ENCODE measurements at places on chromosomes 4 and X.
A peak's percentile ranks its signal among the peaks of the same experiment; 100 is the strongest.

DNA sequence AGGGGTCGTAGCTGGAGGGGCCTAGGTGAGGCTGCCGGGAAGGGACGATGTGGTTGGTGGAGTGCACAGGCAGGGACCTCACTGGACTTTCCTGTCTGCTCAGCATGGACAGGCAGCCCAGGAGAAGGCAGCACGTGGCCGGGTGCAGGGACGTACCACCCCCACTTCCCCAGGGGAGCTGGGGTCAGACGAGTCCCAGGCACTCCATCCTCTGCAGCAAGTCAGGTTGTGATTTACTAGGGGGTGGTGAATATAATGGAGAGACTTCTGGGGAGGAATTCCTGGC, 1.5 kb upstream of the CTBP1 start:
- DNase-seq, result no peak

GRCh38 chr4:7910952-7911578, 28.6 kb downstream of the AFAP1 start:
- DNase-seq, result no peak

GRCh38 chr4:123209436-123209835, 187.2 kb upstream of the SPRY1 start:
- DNase-seq, result no peak

DNA sequence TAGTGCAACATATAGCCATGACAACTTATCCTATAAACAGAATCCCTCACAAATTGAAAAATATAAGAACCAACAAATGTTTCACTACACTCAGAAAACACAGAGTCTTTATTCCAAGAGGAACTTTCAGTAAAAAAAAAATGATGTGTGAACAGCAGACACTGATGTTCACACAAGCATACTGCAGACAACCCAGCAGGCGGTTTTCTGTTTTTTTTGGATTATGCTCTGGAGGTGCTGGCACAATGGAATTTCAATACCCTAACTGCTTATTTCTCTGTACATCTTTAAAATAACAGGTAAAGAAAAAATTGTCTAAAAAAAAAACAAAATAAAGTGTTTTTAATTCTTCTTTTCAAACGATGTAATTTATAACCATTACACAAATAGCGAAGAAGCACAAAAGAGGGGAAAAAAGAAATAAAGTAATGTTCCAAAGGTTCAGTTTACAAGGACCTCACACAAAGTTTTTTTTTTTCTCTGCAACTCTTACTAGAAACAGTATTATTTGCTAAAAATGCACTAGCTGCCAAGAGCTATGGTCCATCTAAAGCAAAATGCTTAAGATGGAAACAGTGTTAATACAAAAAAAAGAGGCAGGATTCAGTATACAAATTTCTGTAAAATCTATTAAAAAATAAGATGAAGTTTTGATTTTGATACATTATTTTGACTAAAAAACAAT, 55.3 kb downstream of the ANAPC10 start:
- DNase-seq, result no peak

DNA sequence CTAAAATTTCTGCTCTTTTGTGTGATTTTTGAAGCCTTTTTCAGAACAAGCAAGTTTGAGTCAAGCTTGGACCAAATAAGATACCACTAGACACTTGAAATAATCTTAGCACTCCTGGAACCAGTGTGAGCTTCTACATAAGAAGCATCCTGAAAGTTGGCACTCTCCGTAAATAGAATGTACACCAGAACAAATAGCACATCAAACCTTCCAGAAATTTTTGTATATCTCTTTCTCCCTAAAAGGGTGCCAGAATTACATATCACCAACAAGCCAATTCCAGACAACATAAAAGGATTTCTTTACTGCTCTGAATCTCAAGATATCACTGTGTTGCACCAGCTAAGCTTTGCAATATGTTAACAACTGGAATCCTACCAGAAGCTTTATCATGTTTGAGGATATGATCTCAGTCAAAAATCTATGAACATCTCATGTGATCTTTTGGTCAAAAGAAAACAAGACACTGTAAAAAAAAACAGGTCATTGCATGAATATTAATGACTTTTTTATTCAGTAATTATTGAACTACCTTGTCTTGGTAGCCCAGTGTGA, 117.2 kb downstream of the PRSS12 start:
- DNase-seq, result no peak

DNA sequence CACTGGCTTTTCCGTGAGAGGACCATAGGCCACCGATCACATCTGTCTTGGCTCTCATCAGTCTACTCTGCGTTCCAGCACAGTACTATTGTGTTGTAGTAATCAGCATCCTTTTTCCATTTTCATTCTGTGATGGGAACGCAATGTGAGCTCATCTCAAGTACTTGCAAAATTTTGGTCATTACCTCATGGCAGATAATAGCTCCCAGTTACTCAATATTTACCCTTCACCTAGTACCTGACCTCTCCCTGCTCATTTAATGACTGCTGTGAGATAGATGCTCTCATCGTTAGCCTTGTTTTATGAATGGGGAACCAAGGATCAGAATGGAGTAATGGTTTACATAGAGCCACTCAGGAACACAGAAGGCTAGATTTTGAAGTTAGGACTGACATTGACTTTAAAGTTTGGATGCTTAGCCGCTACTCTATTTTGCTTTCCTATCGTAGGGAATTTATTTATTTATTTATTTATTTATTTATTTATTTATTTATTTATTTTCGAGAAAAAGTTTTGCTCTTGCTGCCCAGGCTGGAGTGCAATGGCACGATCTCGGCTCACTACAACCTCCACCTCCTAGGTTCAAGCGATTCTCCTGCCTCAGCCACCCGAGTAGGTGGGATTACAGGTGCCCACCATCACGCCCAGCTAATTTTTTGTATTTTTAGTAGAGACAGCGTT, 6.5 kb upstream of the GPR101 start:
- no peak for DNase-seq

- no peak for DNase-seq
Observed at GRCh38 chr4:181687116-181687515, 556.1 kb upstream of the TENM3 start.

DNA sequence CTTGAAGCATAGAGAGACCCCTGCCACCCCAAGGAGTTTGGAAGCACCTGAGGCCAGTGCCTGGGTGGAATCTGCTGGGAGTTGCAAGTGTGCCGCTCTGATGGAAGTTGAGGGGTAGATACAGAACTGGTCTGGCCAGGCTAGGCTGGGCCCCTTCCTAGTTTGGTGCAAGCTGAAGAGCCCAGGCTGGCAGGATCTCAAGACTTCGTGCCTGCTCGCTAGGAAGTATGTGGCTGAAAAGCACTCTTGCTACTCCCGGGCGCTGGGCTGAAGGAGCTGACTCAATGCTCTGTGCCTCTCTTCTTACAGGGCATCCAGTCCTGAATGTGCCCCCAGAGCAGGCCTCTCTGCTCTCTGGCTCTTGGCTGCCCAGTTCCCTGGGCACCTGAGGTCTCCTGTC, 51.7 kb upstream of the PJA1 start:
- no peak for DNase-seq

DNA sequence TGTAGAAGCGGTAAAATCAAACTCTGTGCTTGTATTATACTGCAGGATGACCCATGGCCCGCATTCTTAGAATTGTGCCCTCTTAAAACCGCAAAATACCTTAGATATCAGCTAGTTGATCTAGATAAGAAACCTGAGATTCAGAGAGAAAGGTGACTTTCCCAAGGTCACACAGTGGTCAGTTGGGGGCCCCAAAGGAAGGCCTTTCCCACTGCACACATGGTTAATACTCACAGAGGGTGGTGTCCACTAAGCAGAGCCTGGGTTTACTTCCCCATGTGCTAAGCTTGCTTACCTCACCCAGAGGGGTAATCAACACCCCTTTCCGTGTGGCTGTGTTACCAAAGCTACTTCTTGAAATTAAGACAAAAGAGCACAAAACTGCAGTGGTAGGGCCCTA, 66.3 kb downstream of the RBM47 start:
- DNase-seq, result no peak

DNA sequence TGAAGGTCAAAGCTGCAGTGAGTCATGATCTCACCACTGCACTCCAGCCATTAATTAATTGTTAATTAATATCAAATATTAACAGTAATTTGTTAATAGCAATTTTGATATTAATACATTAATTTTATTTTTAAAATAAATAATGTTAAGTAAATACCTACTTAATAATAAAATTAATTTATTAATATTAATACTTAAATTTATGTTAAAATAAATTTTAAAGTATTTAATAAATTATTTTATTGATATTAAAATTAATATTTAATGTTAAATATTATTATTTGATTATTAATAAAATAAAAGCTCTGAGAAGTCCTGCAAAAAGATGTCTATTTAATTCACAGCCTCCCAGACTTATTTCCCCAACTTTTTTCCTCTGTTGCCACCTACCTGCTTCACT, 25.1 kb upstream of the TRIM2 start:
- no peak for DNase-seq

GRCh38 chrX:109374262-109374960, 107.5 kb downstream of the GUCY2F start:
- DNase-seq, result no peak

DNA sequence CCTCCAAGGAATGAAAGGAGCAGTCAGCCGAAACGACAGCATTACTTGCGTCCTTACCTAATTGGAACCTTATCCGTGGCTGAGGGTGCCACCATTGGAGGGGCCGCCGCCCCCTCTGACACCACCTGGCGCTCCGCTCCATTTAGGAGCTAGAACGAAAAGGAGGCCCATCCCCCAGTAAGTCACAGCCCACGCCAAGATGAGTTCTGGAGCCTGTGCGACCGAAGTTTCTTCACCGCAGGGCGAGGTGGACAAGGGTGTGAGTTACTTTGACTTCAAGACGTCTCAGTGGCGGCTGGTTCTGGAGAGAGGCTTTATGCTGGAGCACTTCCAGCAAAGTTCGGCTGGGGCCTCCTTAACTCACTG, 729 bp upstream of the IRF2 start:
- peak; percentile 17 for DNase-seq

DNA sequence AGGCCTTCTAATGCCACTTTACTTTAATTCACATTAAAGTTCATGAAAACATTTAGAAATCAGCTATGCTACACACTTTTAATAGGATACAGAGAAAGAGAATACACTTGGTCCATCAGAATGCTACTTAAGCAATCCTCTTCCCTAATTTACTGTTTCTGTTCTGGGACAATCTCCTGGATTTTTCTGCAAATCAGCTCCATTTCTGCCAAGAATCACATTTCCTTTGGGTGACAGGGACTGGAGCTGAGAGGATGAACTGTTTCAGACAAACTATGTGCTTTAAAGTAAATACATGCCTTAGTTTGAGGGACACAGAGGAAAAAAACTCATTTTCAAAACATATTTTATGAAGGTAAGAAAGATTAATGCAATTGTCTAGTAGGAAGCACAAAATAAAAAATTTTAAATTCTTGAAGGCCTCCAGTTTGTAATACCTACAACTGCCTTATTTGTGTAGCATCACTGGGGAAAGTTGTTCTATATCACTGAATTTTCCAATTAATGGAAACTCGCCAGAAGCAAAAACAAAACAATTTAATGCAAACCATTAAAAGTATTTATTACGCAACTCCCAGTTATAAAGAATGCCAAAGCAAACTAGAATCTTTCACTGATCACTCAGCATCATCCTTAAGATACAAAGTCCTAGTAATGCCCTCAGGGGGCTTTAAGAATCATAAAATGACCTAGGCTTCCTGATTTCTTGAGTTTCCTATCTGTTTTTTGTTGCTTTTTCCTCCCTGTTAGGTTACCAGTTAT, 36.3 kb downstream of the BCLAF3 start:
- DNase-seq, result no peak

DNA sequence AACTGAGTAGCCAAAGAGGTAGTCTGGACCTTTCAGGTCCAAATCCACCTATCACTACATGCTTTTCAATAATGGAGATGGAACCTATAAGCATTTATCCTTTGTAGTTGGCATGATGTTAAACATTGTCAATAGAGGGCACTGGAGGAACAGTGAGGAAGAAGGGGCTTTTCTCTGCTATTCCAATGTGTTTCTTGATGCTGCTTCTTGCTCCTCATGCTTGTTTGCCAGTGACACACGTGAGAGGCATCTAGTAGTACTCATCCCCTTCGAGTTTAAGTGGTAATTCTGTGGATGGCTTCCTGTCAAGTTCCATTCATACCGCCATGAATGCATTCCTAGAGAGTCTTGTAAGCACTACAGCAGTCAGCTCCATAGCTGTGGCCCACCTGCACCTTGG, 84.0 kb downstream of the NAA11 start:
- no peak for DNase-seq

DNA sequence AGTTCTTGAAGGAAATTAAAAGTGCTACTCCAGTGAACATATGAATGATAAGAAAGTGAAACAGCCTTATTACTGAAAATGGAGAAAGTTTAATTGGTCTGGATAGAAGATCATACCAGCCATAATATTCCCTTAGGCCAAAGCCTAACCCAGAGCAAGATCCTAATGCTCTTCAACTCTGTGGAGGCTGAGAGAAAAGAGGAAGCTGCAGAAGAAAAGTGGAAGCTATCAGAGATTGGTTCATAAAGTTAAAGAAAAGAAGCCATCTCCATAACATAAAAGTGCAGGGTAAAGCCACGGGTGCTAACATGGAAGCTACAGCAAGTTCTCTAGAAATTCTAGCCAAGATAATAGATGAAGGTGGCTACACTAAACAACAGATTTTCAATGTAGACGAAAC, 85.5 kb upstream of the ATOH1 start:
- DNase-seq, result no peak

GRCh38 chr4:146275370-146275769, 61.0 kb downstream of the REELD1 start:
- DNase-seq, result no peak

DNA sequence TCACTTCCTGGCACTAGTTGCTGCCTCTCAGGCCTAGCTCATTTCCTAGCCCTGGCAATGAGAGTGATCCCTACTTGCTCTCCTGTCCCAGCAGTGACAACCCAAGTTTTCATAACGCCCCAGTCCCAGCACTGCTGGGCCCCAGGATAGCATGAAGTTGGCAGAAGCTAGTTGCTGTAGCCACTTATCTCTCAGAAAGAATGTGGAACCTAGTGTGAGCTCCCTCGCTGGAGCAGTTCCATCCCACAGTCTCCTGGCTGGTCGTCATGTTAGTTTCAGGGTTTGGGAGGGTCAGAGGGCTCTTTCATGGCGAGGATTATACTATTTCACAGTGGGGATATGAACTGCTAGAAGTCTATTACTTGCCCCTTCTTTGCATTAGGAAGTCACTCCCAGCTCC, 5.1 kb downstream of the PF4 start:
- no peak for DNase-seq

DNA sequence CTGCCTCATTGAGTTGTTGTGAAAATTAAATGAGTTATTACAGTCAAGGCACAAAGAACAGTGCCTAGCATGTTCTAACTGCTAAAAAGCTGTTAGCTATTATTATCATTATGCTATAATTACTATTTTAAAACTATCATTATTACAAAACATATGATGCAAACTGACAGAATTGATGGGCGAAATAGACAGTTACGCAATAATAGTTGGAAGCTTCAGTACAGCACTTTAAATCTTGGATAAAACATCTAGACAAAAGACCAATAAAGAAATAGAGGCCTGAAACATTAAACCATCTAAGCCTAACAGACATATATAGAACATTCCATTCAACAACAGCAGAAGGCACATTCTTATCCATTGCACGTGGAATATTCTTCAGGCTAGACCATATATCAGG, 73.0 kb downstream of the TAB3 start:
- DNase-seq, result no peak

GRCh38 chr4:117634716-117635115, 399.6 kb upstream of the NDST3 start:
- no peak for DNase-seq

GRCh38 chr4:1061056-1061700, 49.8 kb downstream of the FGFRL1 start:
- no peak for DNase-seq

Data from T follicular helper cell (primary cell).